A172 (cell line): ENCODE measurements at places on chromosomes 13 and 19.

- DNase-seq: peak; percentile 71
Measured at GRCh38 chr19:4759388-4760284, 31.9 kb upstream of the FEM1A start.

DNA sequence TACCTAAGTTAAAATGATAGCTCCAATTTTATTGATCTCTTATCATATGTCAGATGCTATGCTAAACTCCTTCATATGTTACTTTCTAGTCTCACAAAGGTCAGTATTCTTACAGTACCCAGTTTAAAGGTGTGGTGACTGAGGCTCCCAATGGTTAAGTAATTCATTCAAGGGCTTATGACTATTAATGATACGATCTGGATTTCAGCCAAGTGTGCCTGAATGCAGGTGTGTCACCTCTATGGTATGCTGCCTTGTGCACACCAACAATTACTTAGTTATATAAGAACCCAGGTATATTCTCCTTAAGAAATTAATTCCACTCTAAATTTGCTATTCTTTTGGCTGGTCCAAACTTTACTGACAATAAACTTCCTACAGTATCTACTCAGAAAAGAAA is 84.6 kb upstream of the TRPC4 start:
- no peak for DNase-seq

GRCh38 chr13:36323408-36323807 is 22.8 kb downstream of the SPART start:
- no peak for DNase-seq

GRCh38 chr19:56142897-56143434 is 1.9 kb downstream of the ZNF444 start:
- DNase-seq: no peak

DNA sequence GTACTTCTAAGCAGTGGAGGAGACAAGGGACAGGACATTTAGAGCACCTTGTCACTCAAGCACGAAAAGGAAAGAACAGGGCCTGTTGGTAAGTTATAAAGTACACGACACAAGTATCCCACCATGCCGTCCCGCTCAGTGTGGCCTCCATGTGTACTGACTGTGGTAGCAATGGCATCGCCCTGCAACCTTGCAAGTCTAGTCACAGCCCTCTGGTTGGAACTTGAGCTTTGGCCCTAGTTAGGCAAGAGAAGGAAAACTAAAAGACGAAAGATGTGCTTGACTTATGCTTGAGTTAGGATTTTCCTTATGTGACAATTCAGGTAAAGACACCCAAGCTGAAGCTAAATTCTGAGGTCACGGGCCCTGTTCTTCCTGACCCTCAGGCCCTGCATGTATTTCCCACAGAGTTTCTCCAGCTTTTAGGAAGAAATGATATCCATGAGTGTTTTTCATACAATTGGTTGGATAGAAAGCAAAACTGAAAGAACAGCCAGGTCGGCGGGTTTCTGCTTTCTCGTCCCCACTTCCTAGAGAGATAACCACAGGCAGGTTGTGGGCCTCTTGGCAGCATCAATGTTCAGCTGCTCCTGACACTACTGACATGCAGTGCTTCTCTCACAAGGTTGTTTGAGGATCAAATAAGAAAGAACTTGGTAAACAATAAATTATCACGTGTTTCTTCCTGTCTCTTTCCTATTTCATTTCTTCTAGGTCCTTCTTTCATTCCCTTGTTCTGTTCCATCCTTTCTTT is 216.2 kb downstream of the IRS2 start:
- DNase-seq: no peak

GRCh38 chr13:90564096-90564495 is 783.4 kb upstream of the MIR17HG start:
- no peak for DNase-seq

DNA sequence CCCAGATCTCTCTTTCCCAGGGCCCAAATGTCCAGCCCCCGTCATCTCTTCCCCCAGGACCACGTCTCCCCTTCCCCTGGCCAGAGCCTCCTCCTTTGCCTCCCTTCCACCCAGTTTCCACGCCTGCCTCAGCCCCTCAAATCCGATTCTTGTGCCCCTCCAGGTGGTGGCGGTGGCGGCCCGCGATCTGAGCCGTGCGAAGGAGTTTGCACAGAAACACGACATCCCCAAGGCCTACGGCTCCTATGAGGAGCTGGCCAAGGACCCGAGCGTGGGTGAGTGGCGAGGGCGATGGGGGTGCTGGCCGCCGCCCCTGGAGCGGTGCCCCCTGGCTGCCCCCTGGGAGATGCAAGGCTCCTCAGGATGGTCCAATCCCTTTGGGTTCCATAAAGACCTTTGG is 1.3 kb downstream of the DHDH start:
- DNase-seq: no peak

- peak; percentile 60 for DNase-seq
Measured at GRCh38 chr19:40348961-40349507, 539 bp downstream of the PLD3 start.

- DNase-seq: no peak
Measured at GRCh38 chr19:3459965-3460582, 20.3 kb downstream of the SMIM24 start.

- no peak for DNase-seq
Measured at GRCh38 chr13:103965506-103966243, 899.5 kb upstream of the SLC10A2 start.

DNA sequence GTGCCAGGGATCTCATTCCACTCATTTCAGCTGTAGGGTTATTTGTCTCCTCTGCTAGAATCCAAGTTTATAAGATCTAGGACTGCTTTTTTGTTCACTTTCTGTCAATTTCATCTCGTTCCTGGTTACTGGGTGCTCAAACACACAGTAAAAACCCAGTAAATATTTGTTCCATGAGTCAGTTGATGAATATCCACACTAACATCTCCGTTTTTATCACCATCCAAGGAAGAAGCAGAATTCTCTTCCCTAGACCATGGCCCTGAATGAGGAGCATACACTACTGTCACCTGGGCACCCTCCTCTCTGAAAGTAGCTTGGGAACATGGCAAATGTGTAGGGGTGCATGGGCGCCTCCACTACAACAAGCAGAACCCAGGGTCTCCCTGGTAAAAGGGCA is 390.8 kb downstream of the FOXO1 start:
- DNase-seq: peak; percentile 48

DNA sequence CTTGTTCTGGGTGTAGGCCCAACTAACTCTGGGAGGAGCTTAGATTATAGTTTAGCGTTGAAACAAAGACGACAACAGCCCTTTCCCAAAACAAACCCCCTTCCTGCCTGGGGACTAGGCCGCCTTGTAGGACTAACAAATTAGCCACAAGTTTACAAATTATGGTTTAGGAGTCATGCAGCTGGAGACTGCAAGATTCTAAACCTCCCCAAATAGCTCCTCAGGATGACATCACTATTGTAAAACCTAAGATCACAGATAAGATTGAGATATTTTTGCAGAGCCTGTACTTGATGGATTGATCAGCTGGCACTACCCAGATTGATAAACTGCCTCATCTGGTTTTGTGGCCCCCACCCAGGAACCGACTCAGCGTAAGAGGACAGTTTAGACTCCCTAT is 2.3 kb upstream of the SLC25A15 start:
- peak; percentile 16 for DNase-seq

DNA sequence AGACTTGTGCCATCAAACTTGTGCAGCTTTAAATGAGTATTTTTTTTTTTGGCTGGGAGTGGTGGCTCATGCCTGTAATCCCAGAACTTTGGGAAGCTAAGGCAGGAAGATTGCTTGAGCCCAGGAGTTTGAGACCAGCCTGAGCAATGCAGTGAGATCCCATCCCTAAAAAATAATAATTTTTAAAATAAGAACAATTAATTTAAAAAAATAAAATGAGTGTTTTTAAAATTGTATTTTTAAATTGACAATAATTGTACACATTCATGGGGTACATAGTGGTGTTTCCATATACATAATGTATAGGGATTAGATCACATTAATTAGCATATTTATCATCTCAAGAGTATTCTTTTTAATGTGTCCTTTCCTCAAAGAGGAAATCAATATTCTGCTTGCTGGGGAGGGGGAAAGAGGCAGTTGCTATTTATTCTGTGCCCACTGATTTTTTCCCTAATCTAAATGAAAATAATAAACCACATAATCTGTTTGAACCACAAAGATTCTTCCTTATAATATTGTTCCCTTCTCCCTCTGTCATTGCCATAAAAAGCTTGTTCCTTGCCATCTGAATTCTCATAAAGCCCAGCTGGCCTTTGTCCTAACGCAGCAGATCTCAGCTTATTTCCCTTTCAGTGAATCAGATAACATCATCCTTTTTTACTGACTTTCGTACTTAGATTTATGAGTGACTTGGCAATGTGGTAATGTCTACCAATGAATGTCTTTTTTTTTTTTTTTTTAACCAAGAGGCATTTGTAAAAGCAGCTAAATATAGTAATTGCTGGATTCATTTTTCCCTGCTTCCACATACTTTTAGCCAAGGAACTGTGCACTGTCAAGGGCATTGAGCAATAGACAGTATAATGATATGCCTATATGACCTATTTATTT is 81.8 kb upstream of the RUBCNL start:
- peak; percentile 59 for DNase-seq

DNA sequence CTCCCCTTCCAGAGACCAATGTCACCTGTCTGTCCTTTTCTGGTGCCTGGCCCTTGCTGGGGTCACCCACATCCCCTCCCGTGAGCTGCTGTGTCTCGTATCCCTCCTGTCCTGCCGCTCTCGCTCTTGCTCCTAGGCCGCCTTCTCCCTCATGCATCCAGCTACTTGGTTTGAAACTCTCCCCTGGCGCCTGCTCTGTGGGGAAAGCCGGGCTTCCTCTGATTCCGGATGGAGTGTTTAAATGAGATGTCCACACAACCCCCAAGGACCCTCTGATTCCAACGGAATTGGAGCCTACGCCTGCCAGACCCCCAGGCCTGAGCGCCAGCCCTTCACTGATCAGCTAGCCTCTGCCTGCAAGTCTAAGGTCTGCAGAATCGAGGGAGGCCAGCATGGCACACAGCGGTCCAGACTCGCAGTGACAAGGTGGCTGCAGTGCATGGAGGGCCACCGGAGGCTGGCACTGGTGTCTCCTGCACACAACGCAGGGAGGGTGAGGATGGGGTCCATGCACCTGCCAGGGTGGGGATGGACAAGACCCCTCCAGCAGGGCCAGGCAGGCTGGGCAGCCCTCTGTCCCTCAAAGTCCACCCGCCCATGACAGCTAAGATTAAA is 47.2 kb downstream of the RFX2 start:
- no peak for DNase-seq

GRCh38 chr19:40147693-40148347 is 43.4 kb upstream of the MAP3K10 start:
- peak; percentile 86 for DNase-seq

GRCh38 chr19:54470991-54471782 is 1.9 kb downstream of the CDC42EP5 start:
- DNase-seq: no peak
